ENCODE measurements at places on chromosomes 1 and 21. TPM values are rescaled to one million over a fixed set of nuclear protein-coding genes. Genes with fewer than 3 reads are reported as not detected.

The IQCC gene
- 1.8 TPM for total RNA-seq

The IFT25 gene
- total RNA-seq = 21.7 TPM

The OR14K1 gene
- total RNA-seq = 0.36 TPM

The SPRR1B gene
- total RNA-seq = not detected

The LEFTY2 gene
- total RNA-seq = not detected

The TNFRSF25 gene
- total RNA-seq = 5.0 TPM

The MX1 gene
- 33.3 TPM for total RNA-seq

The OR2T29 gene
- not detected for total RNA-seq

The CDC42SE1 gene
- total RNA-seq = 44.8 TPM

The KIF14 gene
- 1.8 TPM for total RNA-seq

The OR2L5 gene
- not detected for total RNA-seq

The SPATA1 gene
- total RNA-seq = 1.8 TPM

The RGS18 gene
- 0.36 TPM for total RNA-seq

The CFAP298 gene
- 14.7 TPM for total RNA-seq

The THEM5 gene
- total RNA-seq = not detected

The SEMA6C gene
- total RNA-seq = 1.5 TPM

All from osteoblast (primary cell).